ENCODE measurements at places on chromosomes 1 and 21. TPM values are rescaled to one million over a fixed set of nuclear protein-coding genes. Genes with fewer than 3 reads are reported as not detected.

POGZ gene
- 49.6 TPM for total RNA-seq

SELL gene
- total RNA-seq = 1.5 TPM

ACKR1 gene
- 23.9 TPM for total RNA-seq

BCAS2 gene
- 37.0 TPM for total RNA-seq
